ENCODE measurements at places on chromosomes 13 and 19.

DNA sequence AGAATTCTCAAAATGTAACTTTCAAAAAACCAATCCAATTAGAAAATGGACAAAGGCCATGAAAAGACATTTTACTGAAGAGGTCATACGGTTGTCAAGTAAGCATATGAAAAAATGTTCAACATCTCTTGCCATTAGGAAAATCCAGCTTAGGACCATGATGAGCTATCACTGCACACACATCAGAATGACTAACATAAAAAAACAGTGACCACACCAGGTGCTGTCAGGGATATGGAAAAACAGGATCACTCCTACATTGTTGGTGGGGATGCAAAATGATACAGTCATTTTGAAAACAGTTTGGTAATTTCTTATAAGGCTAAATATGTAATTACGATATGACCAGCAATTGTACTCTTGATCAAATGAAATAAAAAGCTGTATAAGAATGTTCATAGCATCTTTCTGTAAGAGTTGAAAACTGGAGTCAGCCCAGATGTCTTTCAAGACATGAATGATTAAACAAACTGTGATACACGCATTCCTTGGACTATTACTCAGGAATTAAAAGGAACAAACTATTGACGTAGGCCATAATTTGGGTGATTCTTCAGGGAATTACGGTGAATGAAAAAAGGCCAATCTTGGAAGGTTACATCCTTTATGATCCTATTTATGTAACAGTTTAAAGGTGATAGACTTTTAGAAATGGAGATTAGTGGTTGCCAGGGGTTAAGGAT, 26.9 kb upstream of the RCBTB2 start:
- DNase-seq = no peak

DNA sequence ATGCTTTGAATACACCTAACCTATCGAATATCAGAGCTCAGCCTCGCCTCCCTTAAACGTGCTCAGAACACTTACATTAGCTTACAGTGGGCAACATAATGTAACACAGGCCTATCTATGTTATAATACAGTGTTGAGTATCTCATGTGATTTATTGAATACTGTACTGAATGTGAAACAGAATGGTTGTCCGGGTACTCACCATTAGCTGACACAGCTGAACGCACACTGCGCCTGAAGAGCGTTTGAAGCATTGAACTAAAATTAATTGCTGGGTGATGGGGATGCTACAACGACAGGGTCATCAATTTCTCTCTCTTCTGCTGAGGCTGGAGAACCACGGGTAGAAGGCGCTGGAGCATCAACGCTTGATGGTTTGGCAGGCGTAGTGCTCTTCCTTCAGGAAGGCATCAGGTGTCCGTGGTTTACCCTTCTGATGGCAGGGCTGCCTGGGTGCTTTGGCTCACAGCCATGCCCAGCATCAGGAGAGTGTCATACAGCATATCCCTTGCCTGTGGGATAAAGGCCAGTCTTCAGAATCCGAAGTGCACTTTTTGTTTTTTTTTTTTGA, 46.9 kb upstream of the UBE2L5 start:
- DNase-seq = no peak

GRCh38 chr13:110440946-110441731, 120.4 kb downstream of the RAB20 start:
- no peak for DNase-seq

GRCh38 chr13:106423530-106423929, 111.9 kb downstream of the EFNB2 start:
- DNase-seq = no peak
